ENCODE measurements at places on chromosomes 4 and X.
A peak's percentile ranks its signal among the peaks of the same experiment; 100 is the strongest.

GRCh38 chr4:177938226-177938625, 496.0 kb upstream of the AGA start:
- no peak for DNase-seq

DNA sequence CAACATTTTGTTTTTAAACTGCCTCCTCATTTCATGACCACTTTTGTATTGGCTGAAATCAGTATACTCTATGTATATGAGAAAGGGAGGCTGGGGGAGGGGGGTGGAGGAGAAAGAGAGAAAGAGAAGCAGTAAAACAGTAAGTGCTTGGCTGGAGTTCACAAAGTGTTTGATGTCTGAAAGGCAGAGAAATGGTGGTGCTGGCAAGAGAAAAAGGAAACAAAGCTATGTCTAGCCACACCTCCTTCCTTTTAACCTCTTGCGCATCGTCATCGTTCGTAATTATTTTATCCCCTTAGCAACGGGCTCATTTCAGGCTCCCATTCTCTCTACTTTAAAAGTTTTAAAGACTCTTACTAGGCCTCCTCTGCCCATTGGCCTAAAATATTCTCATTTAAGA, 25.6 kb downstream of the RPA4 start:
- DNase-seq = no peak

DNA sequence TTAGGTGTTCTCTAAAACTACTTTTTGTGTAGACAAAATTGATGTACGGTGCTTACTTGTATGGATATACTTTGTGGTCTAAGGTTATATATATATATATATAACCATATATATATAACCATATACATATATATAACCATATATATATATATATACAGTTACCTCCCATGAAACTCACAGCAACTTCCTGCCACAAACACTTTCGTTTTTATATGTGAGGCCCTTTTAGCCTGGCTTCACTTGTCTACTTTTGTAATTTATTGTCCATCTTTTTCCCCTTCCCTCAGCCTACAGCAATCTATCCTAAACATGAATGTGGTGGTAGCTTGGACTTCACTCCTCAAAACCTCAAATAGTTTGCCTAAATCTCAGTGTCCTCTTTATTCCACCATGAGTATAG, 72.8 kb upstream of the NPFFR2 start:
- DNase-seq = no peak

DNA sequence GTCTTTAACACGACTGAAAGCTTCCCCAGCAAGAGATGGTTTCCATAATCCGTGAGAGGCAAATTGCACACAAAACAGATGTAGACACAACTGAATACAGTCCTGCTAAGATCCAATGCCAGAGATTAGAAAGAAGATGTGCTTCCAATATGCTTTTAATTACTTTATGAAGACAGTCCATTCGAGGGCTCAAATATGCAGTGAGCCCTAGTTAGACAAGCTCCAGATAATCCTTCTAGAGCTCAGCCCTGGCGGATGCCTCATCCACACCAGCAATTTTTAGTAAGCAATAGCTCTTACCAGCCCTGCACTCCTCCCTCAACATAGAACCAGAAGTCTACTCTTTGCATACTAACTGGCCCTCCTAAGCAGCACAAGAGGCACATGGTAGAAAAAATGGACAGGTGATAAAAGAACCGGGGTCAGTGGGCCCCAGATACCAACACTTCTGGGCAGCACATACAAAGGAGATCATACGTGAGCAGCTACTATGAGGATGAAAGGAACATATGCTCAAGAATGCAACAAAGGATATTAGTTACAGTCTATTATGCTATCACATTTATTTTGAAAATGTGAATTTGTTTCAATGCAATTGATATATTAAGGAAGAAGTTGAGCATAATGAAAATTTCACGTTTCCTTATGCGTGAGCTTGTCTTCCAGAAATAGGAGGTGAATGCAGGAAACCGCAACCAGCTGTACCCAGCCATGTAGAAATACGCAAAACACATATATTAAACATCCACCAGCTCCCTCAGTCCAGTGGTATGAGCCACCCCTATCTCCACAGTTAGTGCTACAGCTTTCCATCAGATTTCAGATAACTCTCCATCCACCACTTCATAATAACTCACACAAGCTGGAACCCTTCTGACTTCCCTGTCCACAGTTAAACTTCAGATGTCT, 34.3 kb downstream of the GPC4 start:
- no peak for DNase-seq

- no peak for DNase-seq
Measured at GRCh38 chrX:45765767-45766166, 565.1 kb upstream of the DIPK2B start.

DNA sequence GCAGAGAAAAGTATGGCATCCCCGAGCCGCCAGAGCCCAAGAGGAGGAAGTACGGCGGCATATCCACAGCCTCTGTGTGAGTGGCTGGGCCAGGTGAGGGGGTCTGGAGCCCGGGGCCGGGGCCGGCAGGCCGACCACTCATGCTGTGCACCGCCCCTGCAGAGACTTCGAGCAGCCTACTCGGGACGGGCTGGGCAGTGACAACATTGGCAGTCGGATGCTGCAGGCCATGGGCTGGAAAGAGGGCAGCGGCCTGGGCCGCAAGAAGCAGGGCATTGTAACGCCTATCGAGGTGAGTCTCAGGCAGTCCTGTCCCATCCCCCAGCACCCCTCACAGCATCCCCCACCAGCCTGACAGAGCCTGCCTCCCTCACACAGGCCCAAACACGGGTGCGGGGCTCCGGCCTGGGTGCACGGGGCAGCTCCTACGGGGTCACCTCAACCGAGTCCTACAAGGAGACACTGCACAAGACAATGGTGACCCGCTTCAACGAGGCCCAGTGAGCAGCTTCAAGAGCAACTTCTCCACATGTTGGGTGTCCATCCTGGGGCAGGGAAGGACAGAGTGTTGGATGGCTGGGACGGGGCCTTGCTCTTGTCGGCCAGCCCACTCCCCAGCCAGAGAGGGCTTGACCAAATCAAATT, 7.4 kb upstream of the UBA1 start:
- DNase-seq = no peak

DNA sequence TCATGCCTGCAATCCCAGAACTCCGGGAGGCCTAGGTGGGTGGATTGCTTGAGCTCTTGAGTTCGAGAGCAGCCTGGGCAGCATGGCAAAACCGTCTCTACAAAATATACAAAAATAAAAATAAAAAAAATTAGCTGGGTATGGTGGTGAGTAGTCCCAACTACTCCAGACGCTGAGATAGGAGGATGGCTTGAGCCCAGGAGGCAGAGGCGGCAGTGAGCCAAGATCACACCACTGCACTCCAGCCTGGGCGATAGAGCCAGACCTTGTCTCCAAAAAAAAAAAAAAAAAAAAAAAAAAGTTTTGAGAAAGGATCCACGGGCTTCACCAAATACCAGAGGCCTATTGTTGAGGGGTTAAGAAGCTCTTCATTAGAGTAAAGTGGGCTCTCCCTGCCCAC, 8.0 kb downstream of the SUPT20HL2 start:
- no peak for DNase-seq

DNA sequence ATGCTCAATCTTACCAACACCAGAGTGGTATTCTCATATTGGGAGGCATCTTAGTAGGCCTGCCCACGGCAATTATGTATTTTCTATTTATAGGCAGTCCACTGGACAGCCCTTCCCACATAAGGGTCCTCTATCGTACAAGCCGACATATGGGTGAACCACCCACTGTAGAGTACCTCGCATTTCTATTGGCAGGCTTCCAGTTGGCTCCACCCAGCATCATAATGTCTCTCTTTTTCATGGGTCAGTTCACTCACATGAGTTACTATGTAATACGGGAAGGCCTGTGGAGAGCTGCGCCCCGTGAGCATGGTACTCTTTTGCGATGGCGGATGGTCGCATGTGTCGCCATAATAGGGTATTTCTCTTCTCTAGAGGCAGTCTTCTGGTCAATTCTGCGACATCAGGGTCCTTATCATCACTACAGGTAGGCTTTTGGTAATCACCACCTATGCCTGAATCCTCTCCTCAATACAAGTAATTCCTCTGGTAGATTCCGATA, 29.4 kb upstream of the FOXR2 start:
- DNase-seq = no peak

DNA sequence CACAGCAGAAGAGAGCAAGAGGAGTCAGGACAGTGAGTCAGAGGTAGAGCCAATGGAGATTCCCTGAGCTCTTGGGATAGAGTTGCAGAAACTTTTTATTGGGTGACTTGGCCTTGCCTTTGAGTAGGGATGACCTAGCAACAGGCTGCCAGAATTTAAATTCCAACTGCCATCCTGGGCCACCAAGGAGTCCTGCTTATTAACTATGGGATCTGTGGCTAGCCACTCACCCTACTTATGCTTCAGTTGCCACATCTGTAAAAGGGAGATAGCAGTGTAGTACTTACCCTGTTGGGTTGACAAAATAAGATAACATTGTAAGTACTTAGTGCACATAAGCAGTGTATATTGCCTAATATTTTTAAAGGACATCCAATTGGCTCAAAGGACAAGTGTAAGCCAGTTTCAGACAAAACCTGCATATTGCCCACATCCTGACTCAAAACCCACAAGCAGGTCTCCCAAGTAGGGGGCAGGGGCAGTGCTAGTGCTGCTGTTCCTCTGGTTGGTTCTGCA, 43.5 kb upstream of the TMEM164 start:
- no peak for DNase-seq

DNA sequence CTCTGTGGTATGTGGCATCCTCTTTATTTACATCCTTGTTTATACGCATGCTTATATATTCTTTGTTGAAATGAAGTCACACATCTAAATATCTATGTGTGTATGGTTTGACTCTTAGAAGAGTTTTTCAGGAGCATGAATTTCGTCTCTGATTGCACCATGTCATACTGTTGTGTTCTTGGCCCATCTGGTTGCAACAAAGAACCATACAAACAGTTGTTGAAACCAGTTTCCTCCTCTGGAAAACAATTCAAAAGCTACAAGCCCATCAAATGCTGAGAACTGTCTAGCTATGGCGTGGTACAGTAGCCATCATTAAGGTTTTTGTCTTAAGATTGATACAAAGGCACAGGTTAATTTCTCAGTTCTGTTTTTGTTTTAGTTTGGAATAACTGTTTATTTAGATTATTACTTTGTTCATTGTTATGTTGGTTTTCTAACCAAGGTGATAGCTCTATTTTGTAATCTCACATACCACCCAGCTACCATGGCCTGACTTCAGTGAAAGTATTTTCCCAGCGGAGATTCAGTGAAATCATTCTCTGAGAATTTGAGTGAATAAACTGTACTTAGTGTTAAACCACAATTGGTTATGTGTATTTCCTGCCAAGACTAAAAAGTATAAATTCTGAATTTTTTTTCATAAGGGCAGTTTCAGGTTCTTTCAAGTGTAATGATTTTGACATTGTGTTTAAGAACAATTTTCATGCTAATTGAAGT, 91.0 kb downstream of the ARHGAP24 start:
- DNase-seq = no peak

DNA sequence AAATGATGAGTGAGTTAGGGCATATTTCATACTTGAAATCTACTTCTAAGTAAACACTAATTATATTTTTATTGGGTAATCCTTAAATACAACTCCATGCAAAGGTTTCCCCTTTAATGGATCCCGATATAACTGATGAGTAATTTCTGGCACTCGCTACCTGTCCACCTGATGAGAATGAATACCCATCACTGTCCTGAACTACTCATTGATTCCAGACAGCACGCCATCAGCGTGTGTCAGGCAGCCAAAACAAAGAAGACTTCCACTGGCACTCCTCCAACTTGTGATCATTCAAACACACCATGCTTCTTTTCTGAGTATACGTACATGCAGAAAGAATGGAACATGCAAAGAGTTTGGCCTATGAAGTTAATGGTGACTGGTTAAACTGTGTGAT, 69.4 kb downstream of the HCCS start:
- no peak for DNase-seq

DNA sequence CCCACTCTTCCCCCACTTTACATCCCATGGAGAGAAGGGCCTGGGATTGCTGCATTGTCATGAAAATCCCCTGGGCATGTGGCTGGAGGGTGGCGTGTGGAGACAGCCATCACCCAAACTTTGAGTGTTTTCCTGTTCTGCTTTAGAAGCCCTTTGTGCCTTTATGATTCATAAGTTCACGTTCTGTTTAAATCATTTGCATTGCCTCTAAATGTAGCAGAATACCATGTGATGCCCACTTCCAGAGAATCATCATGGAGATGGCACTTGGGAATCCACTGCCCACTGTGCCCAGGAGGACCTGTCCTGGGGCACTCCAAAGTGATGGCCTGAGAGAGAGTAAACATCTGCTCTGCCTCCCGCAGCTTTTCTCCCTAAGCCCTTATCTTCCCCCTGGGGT, 52.8 kb downstream of the MED28 start:
- no peak for DNase-seq

GRCh38 chrX:17737710-17737985, 355 bp downstream of the SCML1 start:
- no peak for DNase-seq

DNA sequence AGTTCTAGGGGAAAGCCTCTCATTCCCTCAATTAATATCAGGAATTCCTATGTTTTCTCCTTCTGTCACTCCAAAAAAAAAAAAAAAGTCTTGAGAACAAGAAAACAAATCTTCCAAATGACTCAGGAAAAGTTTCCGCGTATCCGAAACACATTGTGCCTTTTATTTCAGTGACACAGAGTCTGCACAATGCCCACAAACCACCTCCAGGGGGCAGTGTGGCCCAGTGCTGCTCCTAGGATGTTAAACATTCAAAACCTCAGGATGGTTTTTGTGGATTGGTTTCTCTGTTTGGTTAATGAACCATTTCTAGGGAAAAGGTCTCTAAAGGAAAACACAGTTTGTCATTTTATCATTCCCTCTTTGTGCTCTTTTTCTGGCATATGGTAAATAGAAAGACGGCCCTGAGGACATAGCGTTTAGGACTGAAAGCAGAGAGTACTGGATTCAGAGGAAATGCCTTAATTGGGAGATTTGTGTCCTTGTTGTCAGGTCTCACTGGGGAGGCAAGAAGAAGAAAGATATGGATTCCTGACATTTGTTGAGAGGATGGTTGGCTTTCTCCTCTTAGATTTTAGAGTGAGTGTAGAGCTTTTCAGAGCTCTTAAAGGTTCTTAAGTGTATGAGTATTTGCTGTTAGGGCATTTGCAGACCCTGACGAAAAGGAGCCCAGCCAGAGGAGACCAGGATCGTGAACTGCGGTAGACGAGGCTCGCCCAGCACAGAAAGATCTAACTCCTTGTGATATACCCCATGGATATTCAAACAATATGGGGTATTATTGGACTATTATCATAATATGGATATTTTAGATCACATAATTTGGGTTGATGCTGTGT, 65.7 kb upstream of the MAP9 start:
- DNase-seq = peak; percentile 62
